ENCODE measurements at places on chromosomes 1 and 21. TPM values are rescaled to one million over a fixed set of nuclear protein-coding genes. Genes with fewer than 3 reads are reported as not detected.

GRCh38 chr1:8497210-8497819 is 179.4 kb downstream of the SLC45A1 start:
- H3K27ac ChIP-seq, result peak overlapping the region; percentile 39
- no peaks in the 10 kb centered on the region for H3K4me1 ChIP-seq
- no peak for DNase-seq
- H3K36me3 ChIP-seq, result no peaks in the 10 kb centered on the region
- no peaks in the 10 kb centered on the region for H3K27me3 ChIP-seq

Gene CD53
- total RNA-seq, result 1.4 TPM

Gene ATP1A4
- total RNA-seq, result 0.68 TPM

DNA sequence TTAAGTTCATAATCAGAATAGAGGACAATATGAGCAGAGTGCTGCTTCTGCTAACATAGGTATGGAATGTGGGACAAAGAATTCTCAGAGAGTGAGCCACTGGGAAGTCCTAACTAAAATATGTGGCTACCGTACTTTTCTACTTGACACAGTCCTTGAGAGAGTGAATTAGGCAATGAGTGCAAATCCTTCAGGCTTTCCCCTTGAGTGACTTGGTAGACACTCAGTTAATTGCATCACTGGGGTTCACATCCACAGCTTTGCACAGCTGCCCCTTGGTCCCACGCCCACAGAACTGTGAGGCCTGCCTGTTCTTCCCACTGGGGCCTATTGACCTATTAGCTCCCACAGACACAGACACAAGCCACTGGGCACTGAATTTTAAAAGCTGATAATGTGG is 40.5 kb upstream of the PAXBP1 start:
- no peaks in the 10 kb centered on the region for H3K27me3 ChIP-seq
- no peak for DNase-seq
- no peak overlapping the region for H3K4me3 ChIP-seq
- H3K4me1 ChIP-seq, result peaks cover 19% of the 10 kb centered on the region
- H3K27ac ChIP-seq, result no peak overlapping the region

Gene AGO4
- 8.3 TPM for total RNA-seq

DNA sequence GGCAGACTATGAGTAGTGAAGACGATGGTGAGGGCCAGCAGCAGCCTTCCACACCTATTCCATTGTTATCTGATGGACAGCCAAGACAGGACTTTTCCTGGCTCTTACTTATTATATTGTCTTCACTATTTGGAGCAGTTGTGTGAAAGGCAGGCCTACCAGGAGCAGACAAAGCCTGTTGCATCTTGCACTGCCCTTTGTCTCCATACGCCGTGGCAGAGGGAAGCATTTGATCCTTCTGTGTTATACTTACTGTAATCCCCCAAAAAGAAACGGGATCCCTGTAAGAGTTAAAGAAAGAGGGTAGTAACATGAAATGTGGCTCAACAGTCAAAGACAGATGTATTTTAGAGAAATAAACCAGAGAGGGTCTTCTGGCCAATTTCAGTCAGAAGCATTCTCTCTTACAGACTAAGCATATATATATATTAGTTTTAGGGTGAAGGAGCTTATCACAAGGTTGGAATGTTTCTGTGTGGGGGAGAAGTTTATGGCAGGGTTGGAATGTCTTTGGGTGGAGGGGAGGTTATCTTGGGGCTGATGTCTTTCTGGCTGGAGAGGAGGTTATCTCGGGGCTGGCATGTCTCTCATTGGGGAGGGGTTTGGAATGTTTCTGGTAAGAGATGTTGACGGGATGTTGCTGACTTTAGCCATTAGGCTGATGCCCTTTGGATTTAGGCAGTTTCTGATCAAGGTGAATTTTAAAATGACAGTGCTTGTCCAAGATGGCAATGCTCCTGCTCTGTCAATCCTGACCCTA is 23.4 kb upstream of the HSD3B1 start:
- H3K36me3 ChIP-seq, result no peaks in the 10 kb centered on the region
- no peak for DNase-seq
- H3K27me3 ChIP-seq, result no peaks in the 10 kb centered on the region
- peak overlapping the region; percentile 70 for H3K27ac ChIP-seq
- peaks cover 17% of the 10 kb centered on the region for H3K4me1 ChIP-seq

GRCh38 chr1:232274236-232274855 is 355.6 kb downstream of the SIPA1L2 start:
- no peak overlapping the region for H3K4me3 ChIP-seq
- peak; percentile 48 for DNase-seq
- no peaks in the 10 kb centered on the region for H3K27me3 ChIP-seq
- H3K4me1 ChIP-seq, result peaks cover 17% of the 10 kb centered on the region

DNA sequence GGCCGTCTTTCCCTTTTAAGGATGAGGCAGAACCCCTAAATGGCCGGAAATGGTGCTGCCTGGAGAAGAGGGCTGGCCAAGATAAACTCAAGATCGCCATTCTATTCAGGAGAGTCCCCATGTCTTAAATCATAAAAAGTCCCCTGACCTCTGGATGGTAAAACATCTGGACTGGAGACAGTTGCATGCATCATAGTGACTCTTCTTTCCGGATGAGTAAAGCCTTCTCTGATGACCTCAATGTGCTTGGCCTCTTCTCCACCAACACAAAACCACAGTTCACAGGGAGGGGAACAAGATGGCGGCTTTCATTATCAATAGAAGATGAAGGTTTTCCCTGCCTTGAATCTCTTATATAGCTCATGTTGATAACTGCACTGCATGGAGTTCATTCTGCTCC is 27.5 kb upstream of the H6PD start:
- peaks cover 24% of the 10 kb centered on the region for H3K27me3 ChIP-seq
- no peaks in the 10 kb centered on the region for H3K36me3 ChIP-seq
- H3K4me3 ChIP-seq, result no peak overlapping the region
- no peaks in the 10 kb centered on the region for H3K4me1 ChIP-seq
- H3K27ac ChIP-seq, result no peak overlapping the region

Gene RGSL1
- not detected for total RNA-seq

- H3K27me3 ChIP-seq, result no peaks in the 10 kb centered on the region
- H3K36me3 ChIP-seq, result no peaks in the 10 kb centered on the region
- peaks cover 36% of the 10 kb centered on the region for H3K4me1 ChIP-seq
- peak overlapping the region; percentile 72 for H3K27ac ChIP-seq
- DNase-seq, result peak; percentile 26
Measured at GRCh38 chr21:15051644-15052458, 12.9 kb downstream of the NRIP1 start.

- H3K36me3 ChIP-seq, result no peaks in the 10 kb centered on the region
- H3K4me1 ChIP-seq, result peaks cover 4% of the 10 kb centered on the region
- H3K27me3 ChIP-seq, result no peaks in the 10 kb centered on the region
Measured at GRCh38 chr1:229253151-229253974, 17.5 kb upstream of the RAB4A start.

DNA sequence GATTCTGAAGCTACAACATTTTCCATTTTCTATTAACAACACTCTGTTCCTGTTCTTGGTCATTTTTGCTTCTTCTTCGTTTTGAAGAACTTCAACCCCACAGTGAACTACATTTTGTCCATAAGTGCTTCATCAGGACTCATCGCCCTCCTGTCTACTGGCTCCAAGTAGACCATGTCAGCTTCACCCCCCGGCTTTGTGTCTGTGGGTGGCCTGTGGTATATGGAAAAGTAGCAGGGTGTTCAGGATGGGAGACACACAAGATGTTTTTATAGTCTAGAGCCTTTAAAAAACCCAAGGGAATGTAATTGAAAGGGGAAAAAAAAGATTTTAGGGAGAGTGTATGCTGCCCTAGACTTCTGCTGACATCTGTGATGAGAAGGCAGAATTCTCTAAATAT is 46.1 kb downstream of the GIPC2 start:
- H3K4me1 ChIP-seq, result peaks cover 8% of the 10 kb centered on the region
- no peak overlapping the region for H3K27ac ChIP-seq
- no peak overlapping the region for H3K4me3 ChIP-seq

Gene LPAR3
- total RNA-seq, result 2.7 TPM

DNA sequence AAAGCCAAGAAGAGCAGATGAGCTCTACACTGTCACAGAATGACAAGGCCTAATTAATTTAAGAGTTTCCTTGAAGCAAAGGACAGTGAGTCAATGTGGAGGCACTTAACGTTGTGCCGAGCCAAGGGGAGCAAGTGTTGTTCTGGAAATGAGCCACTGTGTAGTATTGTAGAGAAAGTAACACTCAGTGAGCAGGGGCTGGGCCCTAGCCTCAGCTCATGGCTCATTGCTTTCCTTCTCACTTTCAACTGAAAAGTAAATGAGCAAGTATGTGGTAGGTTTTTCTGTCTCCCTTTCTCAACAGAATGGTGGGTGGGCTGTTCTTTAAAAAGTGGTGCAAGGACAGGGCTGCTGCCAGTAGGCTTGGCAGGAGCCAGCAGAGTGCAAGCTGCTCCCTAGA is 11.8 kb upstream of the KIAA0040 start:
- H3K4me3 ChIP-seq, result no peak overlapping the region
- H3K4me1 ChIP-seq, result peaks cover 19% of the 10 kb centered on the region
- no peak overlapping the region for H3K27ac ChIP-seq
- no peaks in the 10 kb centered on the region for H3K27me3 ChIP-seq
- no peaks in the 10 kb centered on the region for H3K36me3 ChIP-seq

Gene SYCP1
- total RNA-seq, result not detected
